ENCODE measurements at places on chromosomes 7 and 10.

DNA sequence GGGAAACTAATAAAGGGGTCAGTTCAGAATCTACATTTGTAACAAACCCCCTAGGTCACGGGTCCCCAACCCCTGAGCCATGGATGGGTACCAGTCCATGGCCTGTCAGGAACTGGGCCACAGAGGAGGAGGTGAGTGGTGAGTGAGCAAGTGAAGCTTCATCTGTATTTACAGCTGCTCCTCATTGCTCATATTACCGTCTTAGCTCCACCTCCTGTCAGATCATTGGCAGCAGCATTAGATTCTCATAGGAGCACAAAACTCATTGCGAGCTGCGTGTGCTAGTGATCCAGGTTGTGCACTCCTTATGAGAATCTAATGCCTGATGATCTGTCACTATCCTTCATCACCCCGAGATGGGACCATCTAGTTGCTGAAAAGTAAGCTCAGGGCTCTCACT, 88.4 kb upstream of the MPP7 start:
- DNase-seq, result no peak

- DNase-seq, result no peak
Observed at GRCh38 chr10:59098831-59099452, 77.5 kb upstream of the PHYHIPL start.

GRCh38 chr7:137909042-137909441, 62.3 kb upstream of the DGKI start:
- no peak for DNase-seq

DNA sequence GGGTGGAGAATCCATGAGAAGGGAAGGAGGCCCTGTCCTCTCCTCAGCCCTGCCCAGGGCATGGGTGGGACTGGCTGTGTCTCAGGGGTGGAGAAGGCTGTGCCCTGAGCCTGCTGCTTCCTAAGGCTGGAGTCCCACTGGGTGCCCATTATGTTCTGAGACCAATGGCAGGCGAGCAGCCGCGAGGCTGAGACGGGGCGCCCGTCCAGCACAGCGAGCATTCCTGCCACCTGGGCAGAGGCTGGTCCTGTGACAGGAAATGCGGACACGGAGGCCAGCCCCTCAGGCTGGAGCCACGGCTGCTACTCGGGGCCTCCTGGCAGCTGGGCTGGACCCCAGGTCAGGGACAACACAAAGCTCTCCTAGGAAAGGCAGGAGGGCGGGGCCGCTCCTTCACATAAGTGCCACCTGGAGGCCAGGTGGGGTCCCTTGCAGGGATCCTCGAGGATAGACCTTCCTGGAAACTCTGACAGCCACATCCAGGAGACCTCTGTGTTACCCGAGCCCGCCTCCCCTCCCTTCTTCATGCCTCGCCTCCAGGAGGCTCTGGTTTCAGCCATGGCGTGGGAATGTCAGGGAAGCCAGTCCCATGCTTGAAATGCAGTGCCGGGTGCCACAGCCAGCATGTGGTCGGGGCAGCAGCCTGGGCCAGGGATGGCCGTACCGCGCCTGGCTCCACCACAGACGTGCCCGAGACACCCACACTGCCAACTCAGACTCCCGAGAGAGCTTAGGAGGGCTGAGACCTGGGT, 173.9 kb downstream of the USP6NL start:
- DNase-seq, result no peak

DNA sequence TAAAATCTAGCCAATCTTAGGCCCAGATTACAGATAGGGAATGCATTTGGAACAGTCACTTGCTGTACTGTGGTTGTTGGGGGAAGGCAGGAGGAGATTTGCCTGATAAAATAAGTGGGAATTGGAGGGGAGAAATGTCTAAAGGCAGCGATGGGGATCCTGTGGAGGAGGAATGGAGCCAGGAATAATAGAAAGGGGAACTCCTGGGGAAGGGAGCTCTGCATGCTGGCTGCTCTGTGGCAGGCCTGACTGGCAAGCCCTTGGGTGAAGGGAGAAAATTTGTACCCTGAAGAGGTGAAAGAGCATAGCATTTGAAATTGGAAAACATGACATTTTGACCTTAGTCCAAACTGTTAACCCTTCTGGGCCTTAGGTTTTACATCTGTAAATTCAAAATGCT, 13.7 kb downstream of the MMP21 start:
- no peak for DNase-seq

DNA sequence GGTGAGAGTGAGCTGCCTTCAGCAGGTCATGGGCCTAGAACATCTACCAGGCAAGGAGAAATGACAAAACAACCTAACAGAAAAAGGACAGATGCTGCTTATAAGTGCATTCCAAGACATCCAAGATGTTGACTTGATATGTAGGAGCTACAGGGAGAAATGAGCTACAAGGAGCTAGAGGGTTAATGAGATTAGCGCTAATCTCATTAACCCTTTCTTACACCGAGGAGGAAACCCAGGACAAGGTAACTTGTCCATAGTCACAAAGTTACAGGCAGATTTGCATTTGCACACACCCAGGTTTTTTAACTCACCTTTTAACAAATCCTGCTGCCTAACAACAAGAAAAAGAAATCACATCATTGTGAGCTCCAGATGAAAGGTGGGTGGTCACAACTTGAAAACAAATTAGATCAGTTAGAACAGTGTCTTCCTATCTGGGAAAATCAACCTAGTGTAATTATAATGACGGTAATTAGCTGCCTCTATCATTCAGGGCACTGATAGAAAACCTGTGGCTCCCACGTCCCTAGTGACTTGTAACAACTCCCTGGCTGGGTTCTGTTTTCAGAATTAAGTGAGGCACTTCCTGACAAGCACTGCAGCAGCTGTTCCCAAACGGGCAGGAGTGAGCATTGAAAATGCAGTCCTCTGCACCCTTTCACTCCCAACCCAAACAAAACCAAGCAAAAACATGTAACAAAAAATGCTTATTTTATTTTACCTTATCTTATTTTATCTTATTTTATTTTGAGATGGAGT, 5.7 kb downstream of the KIAA1549 start:
- no peak for DNase-seq

GRCh38 chr7:69786730-69787395, 188.6 kb downstream of the AUTS2 start:
- DNase-seq, result no peak

All from NCI-H2081 treated with DMSO at 0.1 percent for 48 hours (cell line).